Kidney (tissue), 22 donors: ENCODE measurements at places on chromosomes 1 and 21. TPM values are rescaled to one million over a fixed set of nuclear protein-coding genes. Genes with fewer than 3 reads are reported as not detected.

OR2T5 gene
- total RNA-seq = 0.09 TPM

PBXIP1 gene
- total RNA-seq = 83.9 TPM

S100A7 gene
- not detected for total RNA-seq

PRAMEF5 gene
- total RNA-seq = not detected

RCSD1 gene
- total RNA-seq = 18.3 TPM

SLAMF8 gene
- total RNA-seq = 12.0 TPM

PLEKHA6 gene
- total RNA-seq = 65.1 TPM

CNR2 gene
- total RNA-seq = 0.57 TPM

GIPC2 gene
- total RNA-seq = 10.7 TPM

GNAT2 gene
- total RNA-seq = not detected

SPATA21 gene
- total RNA-seq = not detected

H3-3A gene
- total RNA-seq = 524 TPM

FCRL2 gene
- 2.5 TPM for total RNA-seq

OR2G6 gene
- total RNA-seq = 0.06 TPM

SMG5 gene
- total RNA-seq = 69.5 TPM

GON4L gene
- total RNA-seq = 62.1 TPM

KMO gene
- 2.3 TPM for total RNA-seq

LCE3D gene
- not detected for total RNA-seq

CR1L gene
- 0.44 TPM for total RNA-seq

EPHA8 gene
- 0.09 TPM for total RNA-seq

NTNG1 gene
- total RNA-seq = 2.8 TPM

TAS1R1 gene
- total RNA-seq = not detected

ADAMTS4 gene
- total RNA-seq = 14.0 TPM

OR2T33 gene
- not detected for total RNA-seq

SIM2 gene
- 71.3 TPM for total RNA-seq

CELA3A gene
- not detected for total RNA-seq

KCNJ15 gene
- 142 TPM for total RNA-seq

CR2 gene
- 0.98 TPM for total RNA-seq

PGLYRP3 gene
- total RNA-seq = not detected

CLCA4 gene
- total RNA-seq = 0.13 TPM

RNPEP gene
- total RNA-seq = 54.6 TPM

COL9A2 gene
- 13.8 TPM for total RNA-seq

CRNN gene
- not detected for total RNA-seq

PTGER3 gene
- total RNA-seq = 9.0 TPM

REN gene
- 32.4 TPM for total RNA-seq

SLC30A10 gene
- not detected for total RNA-seq

UHMK1 gene
- 49.4 TPM for total RNA-seq

CD53 gene
- total RNA-seq = 70.9 TPM

ATP1A4 gene
- total RNA-seq = 0.19 TPM

RWDD3 gene
- 18.0 TPM for total RNA-seq

FNDC10 gene
- 2.6 TPM for total RNA-seq

GPR52 gene
- total RNA-seq = 2.7 TPM

SARS1 gene
- total RNA-seq = 181 TPM

DTL gene
- 2.0 TPM for total RNA-seq

SSX2IP gene
- total RNA-seq = 18.2 TPM

CGN gene
- 41.6 TPM for total RNA-seq

HJV gene
- total RNA-seq = not detected

RPTN gene
- total RNA-seq = not detected

CSDE1 gene
- 486 TPM for total RNA-seq

PRAMEF18 gene
- total RNA-seq = not detected

C4BPA gene
- total RNA-seq = 45.7 TPM

MAN1C1 gene
- total RNA-seq = 31.7 TPM

HES2 gene
- 1.3 TPM for total RNA-seq

TEKT2 gene
- total RNA-seq = 5.7 TPM

PM20D1 gene
- 0.69 TPM for total RNA-seq

RBM34 gene
- 65.8 TPM for total RNA-seq

GPR3 gene
- 0.38 TPM for total RNA-seq

POLR3GL gene
- 19.0 TPM for total RNA-seq
